Fibroblast of the aortic adventitia (primary cell): ENCODE measurements at places on chromosomes 3 and 15. TPM values are rescaled to one million over a fixed set of nuclear protein-coding genes. Genes with fewer than 3 reads are reported as not detected.

TGM4 gene
- not detected in 2 replicates for total RNA-seq

SI gene
- not detected in 2 replicates for total RNA-seq

RUBCN gene
- total RNA-seq: 17.2 and 22.3 TPM in 2 replicates

TMEM212 gene
- total RNA-seq: not detected in 2 replicates

FBXL22 gene
- total RNA-seq: 0.54 and 0.65 TPM in 2 replicates

AMOTL2 gene
- 65.0 and 75.7 TPM in 2 replicates for total RNA-seq

GABRR3 gene
- not detected in 2 replicates for total RNA-seq

PARP9 gene
- 31.7 and 32.6 TPM in 2 replicates for total RNA-seq

ACSBG1 gene
- under 0.01 TPM in 1 of 2 replicates, not detected in the other for total RNA-seq

ITIH1 gene
- total RNA-seq: 1.3 TPM in 1 of 2 replicates, not detected in the other

ISG20 gene
- 1.9 and 6.6 TPM in 2 replicates for total RNA-seq

DCLK3 gene
- total RNA-seq: 0.25 TPM in 1 of 2 replicates, not detected in the other

SNAP23 gene
- total RNA-seq: 39.8 and 87.4 TPM in 2 replicates

MKRN3 gene
- 0.45 and 0.65 TPM in 2 replicates for total RNA-seq

LDHAL6B gene
- not detected in 2 replicates for total RNA-seq

MORC1 gene
- not detected in 2 replicates for total RNA-seq
